Right forelimb (tissue), 1 donor: ENCODE measurements at places on chromosomes 2 and 18.

- no peak for DNase-seq
Measured at GRCh38 chr2:46010223-46010924, 286.8 kb upstream of the EPAS1 start.

DNA sequence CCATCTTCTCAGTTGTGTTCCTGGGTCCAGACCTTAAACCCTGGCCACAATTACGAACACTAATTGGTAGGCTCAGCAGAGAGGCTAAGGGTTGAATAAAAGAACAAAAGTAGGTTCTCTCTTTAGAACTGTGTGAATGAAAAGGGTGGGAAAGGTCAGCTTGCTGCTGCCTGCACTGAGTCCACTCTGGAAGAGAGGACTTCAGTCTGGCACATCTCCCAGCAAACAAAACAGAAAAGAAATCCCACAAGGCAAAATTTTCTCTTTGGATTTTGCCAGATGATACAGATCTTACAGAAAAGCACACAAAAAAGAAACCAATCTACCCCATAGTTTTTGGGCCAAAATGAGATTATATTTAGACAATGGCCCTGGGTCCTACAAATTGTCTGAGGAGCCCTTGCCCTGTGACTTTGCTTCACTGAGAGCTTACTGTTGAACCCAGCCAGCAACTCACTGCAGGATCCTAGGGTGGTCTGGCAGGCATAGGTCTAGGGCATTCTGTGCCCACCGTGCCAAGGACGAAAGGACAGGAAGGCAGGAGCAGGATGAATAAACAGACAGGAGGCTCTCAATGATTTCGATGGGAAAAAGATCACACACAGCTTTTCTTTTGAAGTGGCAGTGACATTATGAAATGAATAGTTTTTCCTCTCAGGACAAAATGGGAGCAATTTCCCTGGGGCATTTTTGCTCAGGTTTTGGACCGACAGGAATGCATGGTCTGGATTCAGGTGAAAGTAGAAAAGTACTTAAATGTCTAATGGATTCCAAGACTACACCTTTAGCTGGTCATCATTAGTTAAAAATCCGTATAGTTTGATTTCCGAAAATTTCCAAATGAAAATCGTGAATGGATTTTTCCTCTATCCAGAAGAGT lies 68.4 kb upstream of the STAM2 start:
- DNase-seq = no peak

DNA sequence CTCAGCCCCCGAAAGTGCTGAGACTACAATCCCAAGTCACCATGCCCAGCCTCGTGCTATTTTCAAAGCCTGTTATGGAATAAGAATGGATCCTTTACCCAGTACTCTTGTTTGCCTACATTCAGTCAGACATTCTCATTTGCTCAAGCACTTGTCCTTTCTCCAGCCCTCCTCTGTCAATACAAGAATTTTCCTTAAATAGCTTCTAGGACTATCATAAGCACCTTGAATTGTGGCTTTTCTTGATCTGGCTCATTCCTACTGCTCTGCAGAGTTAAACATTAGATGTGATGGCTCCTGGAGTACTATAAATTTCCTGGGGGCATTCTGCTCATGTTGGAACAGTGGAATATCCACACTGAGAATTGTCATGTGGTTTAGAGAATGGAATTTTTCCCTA lies 506.1 kb downstream of the ARHGAP15 start:
- DNase-seq = no peak

DNA sequence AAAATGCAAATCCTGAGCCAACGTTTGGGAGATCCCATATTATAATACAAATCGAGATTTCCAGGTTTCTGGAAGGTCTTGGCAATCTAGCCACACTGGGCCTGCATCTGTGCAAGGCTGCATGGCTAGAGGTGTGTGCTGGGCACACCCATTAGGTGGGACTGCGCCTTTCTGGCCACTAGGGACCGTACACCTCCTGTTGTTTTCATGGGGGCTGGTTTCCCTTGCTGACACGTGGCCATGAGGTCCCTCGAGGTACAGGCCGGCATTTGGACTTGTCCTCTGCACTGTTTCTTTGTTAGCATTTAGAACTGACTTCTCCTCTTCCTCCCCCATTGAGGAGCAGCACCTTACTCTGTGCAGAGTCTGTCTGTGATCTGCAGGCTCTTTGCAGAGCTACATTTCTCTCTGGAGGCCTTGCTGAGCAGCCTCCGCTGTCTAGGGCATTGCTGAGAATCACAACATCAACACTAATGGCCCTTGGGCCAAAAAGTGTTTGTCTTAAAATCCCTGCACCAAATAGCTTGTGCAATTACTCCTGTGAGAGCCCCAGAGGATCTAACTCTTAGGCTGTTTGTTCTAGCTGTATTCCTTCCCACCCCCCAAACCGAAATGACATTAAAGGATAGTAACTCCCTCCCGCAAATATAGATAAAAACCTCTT lies 131.2 kb downstream of the NEDD4L start:
- peak; percentile 21 for DNase-seq

- DNase-seq = no peak
Measured at GRCh38 chr2:209817844-209818271, 46.2 kb downstream of the UNC80 start.

GRCh38 chr2:80199504-80199903 lies 105.0 kb downstream of the LRRTM1 start:
- DNase-seq = no peak

DNA sequence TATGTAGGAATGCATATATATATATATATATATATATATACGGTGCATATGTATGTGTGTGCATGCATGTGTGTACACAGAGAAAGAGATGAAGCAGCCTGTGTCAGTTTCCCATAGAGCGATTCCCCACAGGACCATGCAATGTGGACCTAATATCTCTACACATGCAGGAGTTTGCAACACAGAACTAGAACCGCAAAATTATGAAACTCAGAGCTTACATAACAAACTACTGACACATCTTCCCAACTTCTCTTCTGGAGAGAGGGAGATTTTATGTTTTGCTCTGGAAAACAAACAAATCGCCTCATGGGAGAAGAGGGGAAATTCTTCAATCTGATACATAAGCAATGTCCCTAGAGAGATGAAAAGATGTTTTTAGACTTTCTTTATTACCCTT lies 377.2 kb downstream of the LRATD1 start:
- no peak for DNase-seq

- no peak for DNase-seq
Measured at GRCh38 chr2:69955029-69955428, 6.4 kb downstream of the ASPRV1 start.

DNA sequence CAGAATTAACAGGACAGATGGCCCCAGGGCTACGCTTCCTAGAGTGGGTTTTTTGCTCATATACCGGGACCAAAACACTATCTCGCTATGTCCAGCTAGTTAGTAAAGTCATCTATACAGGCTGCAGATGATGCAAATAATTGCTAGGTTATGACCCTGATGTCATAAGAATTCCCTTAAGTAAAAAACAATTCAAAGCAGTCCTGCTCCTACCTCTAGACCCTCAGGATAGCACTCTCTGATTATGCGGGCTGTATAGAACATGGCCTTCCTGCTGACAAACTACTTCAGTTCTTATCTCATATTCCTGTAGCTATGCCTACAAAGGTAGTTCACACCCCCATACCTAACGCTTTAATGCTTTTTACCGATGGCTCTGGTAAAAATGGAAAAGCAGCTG lies 13.2 kb downstream of the DYNAP start:
- no peak for DNase-seq

DNA sequence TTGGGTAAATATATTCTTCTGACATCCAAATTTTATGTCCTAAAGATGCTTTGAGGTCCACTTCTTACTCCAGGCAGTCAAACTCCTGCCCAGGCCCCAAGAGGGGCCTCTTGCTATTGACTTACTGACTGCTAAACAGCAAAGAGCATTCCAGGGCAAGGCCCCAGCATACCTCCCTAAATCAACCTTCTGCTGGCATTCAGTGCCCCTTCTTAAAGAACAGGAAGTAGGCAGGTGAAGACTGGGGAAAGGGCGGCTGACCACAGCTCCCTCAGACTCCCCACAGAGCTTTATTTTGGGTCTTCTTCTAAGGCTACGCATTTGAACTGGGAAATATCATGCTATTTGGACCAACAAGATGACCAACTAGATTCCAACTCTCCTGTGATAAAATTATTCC lies 68.9 kb downstream of the USP40 start:
- no peak for DNase-seq

DNA sequence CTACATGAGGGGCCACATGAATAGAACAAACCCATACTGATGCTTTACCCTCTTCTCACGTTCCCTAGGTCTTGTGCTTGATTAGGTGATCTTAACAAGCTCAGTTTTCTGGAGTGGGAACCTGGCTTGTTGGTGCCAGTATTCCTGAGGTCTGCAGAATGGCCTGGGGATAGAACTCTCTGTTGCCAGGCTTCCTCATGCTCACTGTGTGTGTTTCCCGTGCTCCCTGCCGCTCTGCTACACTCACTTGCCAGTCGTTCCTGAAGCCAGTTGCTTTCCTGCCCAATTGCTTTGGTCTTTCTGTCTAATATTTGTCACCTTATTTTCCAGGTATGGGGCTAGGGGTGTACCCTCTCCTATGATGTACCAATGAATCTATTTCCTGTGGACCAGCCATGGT lies 2111.5 kb upstream of the PIK3C3 start:
- no peak for DNase-seq

DNA sequence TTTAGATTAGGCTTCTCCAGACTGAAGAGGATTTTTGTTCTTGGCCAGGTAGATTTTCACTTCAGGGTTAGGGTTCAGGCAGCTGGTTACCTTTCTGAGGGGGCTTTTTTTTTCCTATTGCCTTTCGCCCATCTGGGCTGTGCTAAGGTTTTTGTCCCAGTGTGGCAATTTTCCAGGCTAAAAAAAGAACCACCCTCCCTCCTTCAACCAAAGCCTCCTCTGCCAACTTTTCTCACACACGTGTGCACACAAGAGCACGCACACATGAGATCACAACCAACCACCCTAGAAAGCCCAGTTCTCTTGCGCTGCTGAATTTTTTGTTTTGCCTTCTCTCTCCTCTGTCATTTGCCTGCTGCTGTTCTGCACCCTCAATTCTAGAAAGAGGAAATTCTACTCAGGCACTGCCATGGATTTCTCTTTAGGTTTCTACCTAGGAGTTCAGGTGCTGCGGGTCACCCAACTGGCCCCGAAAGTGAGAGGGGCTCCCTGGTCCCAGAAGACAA lies 8.5 kb upstream of the CXCR4 start:
- DNase-seq = no peak

- DNase-seq = no peak
Measured at GRCh38 chr18:38644875-38645641, 1079.5 kb upstream of the CELF4 start.

GRCh38 chr2:120271711-120272379 lies 19.2 kb downstream of the RALB start:
- no peak for DNase-seq

- DNase-seq = no peak
Measured at GRCh38 chr2:147862859-147863516, 18.2 kb downstream of the ACVR2A start.

DNA sequence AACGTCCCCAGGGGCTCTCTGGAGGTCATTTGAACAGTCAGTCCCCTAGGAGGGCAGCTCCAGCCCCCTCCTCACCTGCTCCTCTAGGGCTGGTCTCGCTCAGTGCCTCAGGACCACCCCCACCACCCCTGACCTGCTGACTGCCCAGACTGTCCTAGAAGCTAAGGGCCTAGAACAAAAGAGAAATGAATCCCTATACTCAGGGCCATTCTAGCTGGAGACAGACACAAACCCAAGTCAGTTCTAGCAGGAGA lies 83.0 kb downstream of the HS1BP3 start:
- no peak for DNase-seq

DNA sequence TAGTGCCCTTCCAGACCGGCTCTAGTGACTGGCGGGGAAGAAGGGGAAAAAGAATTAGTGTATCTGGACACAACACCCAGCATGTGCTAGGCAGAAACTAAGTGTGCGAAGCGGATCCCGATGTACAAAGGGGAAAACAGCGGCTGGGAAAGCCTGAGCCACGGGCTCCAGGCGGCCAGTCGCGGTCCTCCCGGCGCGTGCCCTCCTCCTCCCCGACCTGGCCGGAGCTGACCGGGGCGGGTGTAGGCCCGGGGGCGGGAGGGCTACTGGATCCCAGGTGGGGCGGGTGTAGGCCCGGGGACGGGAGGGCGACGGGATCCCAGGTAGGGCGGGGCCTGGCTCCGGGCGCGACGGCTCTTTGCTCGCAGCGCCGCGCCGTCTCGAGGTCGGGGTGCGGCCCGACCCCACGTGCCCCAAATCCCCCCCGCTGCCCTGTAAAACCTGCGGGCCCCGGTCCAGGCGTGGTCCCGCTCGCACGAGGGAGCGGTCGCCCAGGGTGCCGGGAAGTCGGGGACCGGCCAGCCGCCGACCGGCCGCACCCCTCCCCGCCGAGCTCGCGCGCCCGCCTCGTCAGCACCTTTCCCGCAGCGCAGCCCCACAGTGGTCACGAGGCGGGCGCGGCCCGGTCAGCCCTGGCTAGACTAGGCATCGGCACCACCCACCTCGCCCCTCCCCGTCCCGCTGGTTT lies 48.8 kb downstream of the C2orf42 start:
- peak; percentile 88 for DNase-seq

DNA sequence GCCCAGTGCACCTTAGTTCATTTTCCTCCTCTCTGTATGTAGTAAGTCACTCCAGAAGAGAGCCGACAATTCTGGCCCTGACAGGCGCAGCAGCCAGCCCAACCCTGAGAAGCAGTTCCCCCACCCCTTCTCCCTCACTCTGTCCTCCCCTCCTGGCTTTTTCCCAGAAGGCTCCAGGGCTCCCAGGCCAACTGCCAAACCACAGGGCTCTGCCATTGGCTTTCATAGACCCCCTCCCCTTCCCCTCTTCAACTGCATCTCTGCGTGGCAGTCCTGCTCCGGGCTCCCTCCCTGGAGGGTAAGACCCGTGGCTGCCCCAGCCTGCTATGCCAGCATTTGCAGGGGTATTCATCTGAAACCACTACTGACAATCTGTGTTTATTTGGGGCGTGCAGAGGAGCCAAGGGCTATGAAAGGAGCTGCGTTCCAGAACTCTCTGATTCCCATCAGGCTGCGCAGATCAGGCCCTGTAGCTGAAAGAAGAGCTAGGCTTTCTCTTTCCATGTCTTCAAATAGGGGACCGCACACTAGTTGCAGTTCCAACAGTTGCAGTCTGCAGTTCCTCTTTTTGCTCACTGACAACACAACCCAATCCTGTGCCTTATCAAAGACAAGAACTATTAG lies 388.6 kb upstream of the TNP1 start:
- peak; percentile 92 for DNase-seq

- no peak for DNase-seq
Measured at GRCh38 chr18:36594621-36595020, 234.2 kb downstream of the TPGS2 start.

- no peak for DNase-seq
Measured at GRCh38 chr2:102619414-102620319, at the start of gene SLC9A2. SLC9A2 (plus strand) TSS chr2:102619553; CDS start chr2:102619849, 296 bp downstream.

- DNase-seq = no peak
Measured at GRCh38 chr2:39127973-39128372, 7.1 kb upstream of the SOS1 start.

GRCh38 chr2:129252781-129253460 lies 726.5 kb upstream of the RAB6C start:
- DNase-seq = no peak

DNA sequence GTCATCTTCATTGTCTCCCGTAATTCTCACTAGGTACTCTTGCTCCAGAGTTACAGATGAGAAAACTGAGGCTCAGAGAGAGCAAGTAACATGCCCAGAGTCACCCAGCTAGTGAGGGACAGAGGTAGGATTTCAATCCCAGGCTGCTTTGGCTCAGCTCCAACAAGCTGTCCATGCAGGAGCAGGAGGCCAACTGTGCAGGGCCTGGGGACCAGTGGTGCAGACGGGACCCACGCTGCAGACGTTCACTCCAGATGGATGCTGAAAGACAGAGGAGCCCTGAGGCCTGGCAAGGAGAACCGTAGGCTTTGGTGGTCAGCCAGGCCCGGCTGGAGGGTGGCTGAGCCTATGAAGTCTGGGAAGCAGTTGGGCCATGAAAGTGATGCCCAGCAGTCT lies 102.6 kb downstream of the MCFD2 start:
- DNase-seq = peak; percentile 58

GRCh38 chr2:6011921-6012320 lies 319.7 kb downstream of the SOX11 start:
- DNase-seq = no peak
